KBM-7 (cell line): ENCODE measurements at places on chromosomes 5 and 9.

DNA sequence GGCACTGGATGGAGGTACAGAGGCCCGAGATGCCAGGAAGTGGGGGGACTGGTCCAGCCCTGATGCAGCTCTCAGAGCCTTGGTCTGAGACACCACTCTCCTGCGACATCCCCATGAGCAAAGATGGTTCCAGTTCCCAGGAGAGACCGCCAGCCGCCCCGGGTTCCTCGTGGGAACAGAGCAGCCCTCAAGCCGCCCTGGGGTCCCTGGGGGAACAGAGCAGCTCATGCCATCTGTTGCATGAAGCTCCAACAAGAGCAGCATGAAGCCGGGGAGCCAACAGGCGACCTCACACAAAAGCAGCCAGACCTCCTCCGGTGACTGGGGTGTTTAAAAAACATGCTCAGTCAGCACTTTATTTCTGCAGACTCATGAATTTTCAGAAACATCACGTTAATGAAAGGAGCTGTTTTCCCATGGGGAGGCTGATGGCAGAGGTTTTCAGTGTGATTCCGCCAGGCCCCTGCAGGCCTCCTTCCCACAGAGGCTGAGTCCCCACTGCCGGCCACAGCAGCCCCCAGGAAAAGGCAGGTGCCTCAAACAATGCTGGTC is 6.2 kb downstream of the SLC6A18 start:
- no peak for DNase-seq

DNA sequence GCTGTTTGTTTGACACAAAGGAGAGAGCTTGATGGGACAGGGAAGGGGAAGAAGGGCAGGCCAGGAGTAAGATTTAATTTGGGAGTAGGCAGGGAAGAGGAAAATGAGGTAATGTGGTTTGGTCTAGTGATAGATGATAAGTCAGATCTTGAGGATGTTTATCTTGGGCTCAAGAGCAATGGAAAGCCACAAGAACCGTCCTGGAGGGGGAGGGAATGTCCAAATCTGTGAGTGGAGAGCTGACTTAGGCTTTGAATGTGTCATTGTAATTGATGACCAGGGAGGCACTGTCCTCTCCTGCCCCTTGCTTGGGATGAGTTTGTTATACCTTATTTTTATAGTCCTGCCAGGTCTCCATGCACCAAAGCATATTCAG is 37.5 kb downstream of the MAMDC2 start:
- no peak for DNase-seq

DNA sequence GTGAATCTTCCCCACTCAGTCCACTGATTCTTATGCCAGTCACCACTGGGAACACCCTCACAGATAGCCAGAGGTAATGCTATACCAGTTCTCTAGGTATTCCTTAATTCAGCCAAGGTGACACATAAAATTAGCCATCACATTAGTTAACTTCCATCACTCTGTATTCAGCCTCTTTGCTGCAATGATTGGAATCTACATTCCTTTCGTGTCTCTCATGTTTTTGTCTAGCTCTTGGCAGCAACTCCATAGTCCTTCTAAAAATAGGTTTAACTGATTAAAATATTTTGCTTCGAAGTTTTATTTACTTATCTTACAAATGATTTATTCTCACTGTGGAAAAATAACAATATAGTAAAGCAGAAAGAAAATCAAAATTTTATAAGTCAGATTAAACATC is 19.6 kb upstream of the RNF20 start:
- DNase-seq: no peak

GRCh38 chr5:136984772-136985446 is 514.2 kb downstream of the SPOCK1 start:
- no peak for DNase-seq

GRCh38 chr5:142934051-142934762 is 164.0 kb downstream of the ARHGAP26 start:
- DNase-seq: peak; percentile 64

DNA sequence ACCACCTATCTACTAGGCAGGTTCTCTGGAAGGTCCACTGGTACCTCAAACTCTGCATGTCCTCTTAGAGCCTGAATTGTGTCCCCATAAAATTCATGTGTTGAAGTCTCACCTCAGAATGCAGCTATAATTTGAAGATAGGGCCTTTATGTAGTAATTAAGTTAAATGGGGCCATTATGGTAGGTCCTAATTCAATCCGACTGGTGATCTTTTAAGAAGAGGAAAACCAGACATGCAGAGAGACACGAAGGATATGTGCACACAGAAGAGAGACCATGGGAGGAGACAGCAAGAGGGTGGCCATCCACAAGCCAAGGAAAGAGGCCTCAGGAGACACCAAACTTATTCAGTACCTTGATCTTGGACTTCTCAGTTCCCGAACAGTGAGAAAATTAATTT is 345.4 kb downstream of the ENC1 start:
- no peak for DNase-seq

GRCh38 chr5:163509291-163509951 is 4.0 kb downstream of the MAT2B start:
- DNase-seq: no peak

DNA sequence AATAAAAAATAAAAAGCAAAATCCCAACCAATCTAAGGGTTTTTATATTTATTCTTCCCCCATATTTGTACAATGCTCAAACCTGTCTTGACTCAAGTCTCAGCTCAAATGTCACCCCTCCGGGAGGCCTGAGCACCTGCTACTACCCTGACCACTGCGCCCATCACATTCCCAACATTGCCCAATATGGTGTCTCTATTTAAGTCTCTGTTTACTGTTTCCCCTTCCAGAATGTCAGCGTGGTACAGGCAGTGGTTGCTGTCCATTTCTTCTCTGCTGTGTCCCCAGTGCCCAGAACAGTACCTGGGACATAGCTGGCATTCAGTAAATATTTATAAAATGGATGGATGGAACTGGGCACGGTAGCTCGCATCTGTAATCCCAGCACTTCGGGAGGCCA is 47.3 kb upstream of the PRRC2B start:
- no peak for DNase-seq
